PC-3 (cell line): ENCODE measurements at places on chromosomes 13 and 19. TPM values are rescaled to one million over a fixed set of nuclear protein-coding genes. Genes with fewer than 3 reads are reported as not detected.

The SOX1 gene
- not detected in 2 replicates for total RNA-seq

The CABP5 gene
- not detected in 2 replicates for total RNA-seq

The RPL36 gene
- 2,190 and 2,470 TPM in 2 replicates for total RNA-seq

The EBI3 gene
- not detected in 2 replicates for total RNA-seq

The ZNF285 gene
- 0.12 and 0.22 TPM in 2 replicates for total RNA-seq

The NLRP9 gene
- total RNA-seq, result not detected in 2 replicates

The CLDND2 gene
- total RNA-seq, result 0.95 TPM in 1 of 2 replicates, not detected in the other

The SH2D3A gene
- 141 and 162 TPM in 2 replicates for total RNA-seq

The ZFP30 gene
- total RNA-seq, result 5.0 and 5.3 TPM in 2 replicates

The ZNF492 gene
- total RNA-seq, result 0.81 and 3.0 TPM in 2 replicates

The OR7A5 gene
- total RNA-seq, result not detected in 2 replicates

The CNN1 gene
- total RNA-seq, result 0.77 TPM in 1 of 2 replicates, not detected in the other

The COQ8B gene
- 17.2 and 19.5 TPM in 2 replicates for total RNA-seq

The LAIR1 gene
- not detected in 2 replicates for total RNA-seq

The TEX30 gene
- total RNA-seq, result 15.3 and 16.7 TPM in 2 replicates

The ZNF829 gene
- not detected in 2 replicates for total RNA-seq

The SUGT1 gene
- total RNA-seq, result 26.0 and 29.3 TPM in 2 replicates

The ADPRHL1 gene
- total RNA-seq, result 9.7 and 10.3 TPM in 2 replicates

The FDX2 gene
- 79.5 and 98.4 TPM in 2 replicates for total RNA-seq

The VRK3 gene
- total RNA-seq, result 26.0 and 36.3 TPM in 2 replicates

The C19orf67 gene
- not detected in 2 replicates for total RNA-seq

The RRAS gene
- 24.0 and 32.0 TPM in 2 replicates for total RNA-seq

The NDFIP2 gene
- 17.9 and 19.5 TPM in 2 replicates for total RNA-seq

The UBL3 gene
- total RNA-seq, result 10.9 and 13.9 TPM in 2 replicates

The FAM124A gene
- 1.1 and 1.6 TPM in 2 replicates for total RNA-seq

The DACT3 gene
- total RNA-seq, result 1.9 and 3.1 TPM in 2 replicates

The DCT gene
- total RNA-seq, result not detected in 2 replicates

The CHMP2A gene
- total RNA-seq, result 220 and 264 TPM in 2 replicates

The ZIC2 gene
- not detected in 2 replicates for total RNA-seq

The ZNF845 gene
- total RNA-seq, result 4.4 and 6.6 TPM in 2 replicates
